Stimulated activated CD8-positive, alpha-beta memory T cell treated with anti-CD3 and anti-CD28 coated beads, Interleukin-4, amount 100 ng/mL, for 1 hour (primary cell): ENCODE measurements at places on chromosomes 2 and 18.

GRCh38 chr2:20433946-20434553 is 12.8 kb upstream of the RHOB start:
- DNase-seq = no peak

- no peak for DNase-seq
Observed at GRCh38 chr2:97957432-97958183, 38.1 kb downstream of the TMEM131 start.

DNA sequence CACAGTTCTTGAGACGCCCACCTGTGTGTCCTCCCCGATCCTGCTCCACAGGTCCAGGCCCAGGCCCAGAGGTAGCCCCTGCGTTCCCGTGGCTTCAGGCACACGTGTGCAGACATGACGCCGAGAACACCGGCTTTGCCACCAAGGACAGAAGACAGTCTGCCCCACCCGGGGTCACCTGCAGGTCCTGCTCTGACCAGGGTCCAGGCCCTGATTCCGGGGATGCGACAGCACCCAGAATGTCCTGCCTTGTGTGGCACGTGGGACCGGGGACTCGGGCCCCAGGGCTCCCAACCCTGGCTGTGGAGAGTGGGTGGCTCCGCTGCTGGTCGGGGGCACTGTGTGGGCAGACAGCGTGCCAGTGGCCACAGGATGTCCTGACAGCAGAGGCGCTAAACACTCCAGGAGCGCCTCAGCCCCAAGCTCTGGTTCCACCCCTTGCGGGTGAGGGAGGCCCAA is 36.9 kb downstream of the ADI1 start:
- no peak for DNase-seq

DNA sequence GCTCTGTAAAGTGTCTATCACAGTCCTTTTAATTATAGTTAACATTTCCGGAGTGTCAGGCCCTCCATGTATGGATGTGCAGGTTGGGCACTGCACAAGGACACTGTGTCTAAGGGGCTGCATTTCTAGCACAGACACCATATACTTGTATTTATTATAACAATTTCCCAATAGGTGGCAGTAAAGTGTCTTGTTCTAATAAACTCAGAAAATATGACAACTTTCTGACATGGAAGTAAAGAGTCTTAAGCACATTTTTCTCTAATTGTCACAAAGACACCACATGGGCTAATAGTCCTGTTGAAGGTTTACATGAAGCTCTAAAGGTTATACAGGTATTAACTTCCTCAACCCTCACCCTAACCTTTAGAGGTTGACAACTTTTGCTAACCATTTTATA is 156.6 kb downstream of the DYSF start:
- no peak for DNase-seq

- no peak for DNase-seq
Observed at GRCh38 chr2:192749611-192750200, 555.0 kb upstream of the TMEFF2 start.

DNA sequence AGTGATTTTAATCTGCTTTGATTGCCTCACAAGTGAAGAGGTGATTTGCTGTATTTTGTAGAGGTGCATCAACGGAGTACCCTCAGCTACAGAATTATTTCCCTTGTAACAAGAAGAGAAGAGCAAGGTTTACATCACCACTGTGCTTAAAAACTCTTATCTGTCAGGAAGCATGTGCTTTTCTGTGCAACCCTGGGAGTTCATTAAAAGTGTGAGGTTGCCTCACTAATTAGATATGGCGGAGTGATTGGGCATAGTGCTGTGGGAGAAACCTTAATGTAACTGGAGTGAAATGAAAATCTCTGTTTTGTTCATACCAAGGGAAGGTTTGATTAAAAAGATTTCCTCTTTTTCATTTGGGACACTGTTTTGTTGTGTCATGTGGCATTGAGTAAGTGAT is 544.7 kb downstream of the PARD3B start:
- DNase-seq = no peak

DNA sequence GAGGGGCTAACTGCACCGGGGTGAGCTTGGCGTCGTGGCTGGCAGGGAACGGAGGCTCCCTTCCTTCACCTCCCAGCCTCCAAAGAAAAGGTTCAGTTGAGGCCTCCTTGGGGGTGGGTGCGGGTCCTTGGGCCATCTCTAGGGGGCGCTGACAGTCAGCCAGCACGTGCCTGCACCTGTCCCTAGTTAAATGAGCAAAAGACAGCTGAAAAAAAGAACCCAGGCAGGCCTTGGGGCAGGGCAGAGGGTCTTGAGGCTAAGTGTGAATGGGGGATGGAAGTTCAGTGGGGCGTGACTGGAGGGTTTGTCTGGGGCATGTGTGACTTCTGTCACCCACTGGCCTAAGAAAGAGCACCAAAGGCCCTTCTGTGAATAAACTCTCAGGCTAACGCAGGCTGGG is 56.4 kb downstream of the ZFP36L2 start:
- DNase-seq = no peak

GRCh38 chr2:215367662-215368492 is 56.0 kb downstream of the ATIC start:
- DNase-seq = no peak

GRCh38 chr2:221458578-221458977 is 113.5 kb downstream of the EPHA4 start:
- no peak for DNase-seq

- no peak for DNase-seq
Observed at GRCh38 chr2:201233812-201234662, 26.3 kb upstream of the CASP8 start.

DNA sequence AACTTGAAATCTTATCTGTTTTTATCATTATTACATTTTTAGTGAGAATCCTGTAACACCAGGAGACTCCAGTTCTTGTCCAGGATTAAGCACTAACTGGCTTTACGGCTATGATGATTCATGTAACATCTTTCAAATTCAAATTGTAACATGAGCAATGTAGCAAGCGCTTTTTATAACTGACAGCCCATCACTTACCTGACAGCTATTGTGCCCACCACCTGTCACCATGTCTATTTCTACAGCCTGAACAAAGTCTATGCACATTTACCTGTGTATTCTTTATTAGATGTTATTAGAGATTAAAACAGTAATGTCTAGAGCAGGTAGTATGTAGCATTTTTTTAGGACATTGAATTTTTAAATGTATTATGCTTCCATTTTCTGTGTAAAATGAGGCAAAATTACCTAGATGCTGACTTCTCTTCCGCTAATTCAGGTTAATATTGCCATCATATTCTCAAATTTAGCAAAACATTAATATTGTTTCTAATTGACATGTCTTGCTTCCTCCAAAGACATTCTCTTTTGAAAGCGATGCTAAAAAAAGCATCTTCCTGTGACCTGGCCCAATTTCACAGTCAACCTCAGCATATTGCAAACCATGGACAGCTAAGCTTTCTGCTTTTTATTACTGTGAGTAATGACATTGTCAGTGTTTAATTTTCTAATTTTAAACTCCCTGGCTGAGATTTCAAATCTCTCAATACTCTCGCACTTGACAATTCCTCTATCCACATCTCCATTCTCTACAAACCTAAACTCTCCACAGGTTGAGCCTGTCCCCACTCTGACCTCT is 37.8 kb downstream of the RIT2 start:
- no peak for DNase-seq

GRCh38 chr2:145919477-145919876 is 1399.6 kb upstream of the ZEB2 start:
- no peak for DNase-seq

DNA sequence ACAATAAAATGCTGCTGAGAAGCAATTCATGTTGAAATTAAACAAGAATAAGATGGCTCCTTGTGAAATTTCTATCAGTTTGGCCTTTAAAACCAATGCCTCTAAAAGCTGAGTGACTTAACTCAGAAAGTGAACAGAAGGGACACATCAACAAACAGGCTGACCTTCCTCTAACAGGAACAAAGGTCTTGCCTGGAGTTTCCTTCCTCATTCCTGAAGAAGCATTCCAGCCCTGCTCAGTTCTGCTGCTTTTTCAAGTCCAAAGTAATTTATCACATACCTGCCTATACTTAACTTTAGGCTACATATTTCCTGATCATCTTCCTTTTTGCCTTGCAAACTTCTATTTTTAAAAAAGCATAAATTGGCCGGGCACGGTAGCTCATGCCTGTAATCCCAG is 14.1 kb downstream of the PTRHD1 start:
- DNase-seq = no peak

DNA sequence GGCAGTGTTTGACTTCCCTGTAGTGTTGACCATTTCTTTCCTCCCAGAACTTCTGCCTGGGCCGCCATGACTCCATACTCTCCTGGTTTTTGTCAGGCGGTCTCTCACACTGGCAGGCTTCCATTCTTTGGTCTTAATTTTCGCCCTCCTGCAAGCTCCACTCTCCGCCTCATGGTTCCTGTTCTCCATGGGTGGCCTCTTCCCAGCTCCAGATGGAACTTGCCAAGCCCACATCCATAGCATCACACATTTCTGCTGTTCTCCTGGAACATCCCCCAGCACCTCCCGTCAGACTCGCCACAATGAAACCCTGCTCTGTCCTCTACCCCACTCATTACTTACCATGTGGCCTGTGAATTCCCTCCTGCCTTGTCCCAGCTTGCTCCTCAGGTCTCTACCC is 896 bp upstream of the AFF3 start:
- no peak for DNase-seq

DNA sequence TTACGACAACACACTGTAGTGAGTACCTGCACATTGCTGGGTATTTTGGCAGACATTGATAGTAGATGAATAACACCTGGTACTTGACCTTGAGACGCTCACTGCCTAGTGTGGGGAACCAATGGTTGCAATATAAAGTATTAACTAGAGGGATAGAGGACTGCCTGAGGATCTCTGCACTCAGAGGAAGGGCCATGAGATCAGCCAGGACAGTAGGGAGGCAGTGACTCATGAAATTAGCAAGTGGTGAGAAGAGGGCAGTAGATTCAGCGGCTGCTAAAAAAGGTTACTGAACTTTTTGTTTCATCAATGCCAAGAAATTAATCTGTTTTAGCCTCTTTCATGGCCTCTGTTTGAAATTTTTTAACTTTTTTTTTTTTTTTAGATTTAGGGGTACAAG is 250.8 kb upstream of the TCF4 start:
- no peak for DNase-seq

- no peak for DNase-seq
Observed at GRCh38 chr2:9795071-9795470, 48.2 kb upstream of the TAF1B start.

- no peak for DNase-seq
Observed at GRCh38 chr18:48544116-48544515, 5.3 kb downstream of the CTIF start.

- no peak for DNase-seq
Observed at GRCh38 chr2:70523996-70524965, 29.3 kb downstream of the TGFA start.

DNA sequence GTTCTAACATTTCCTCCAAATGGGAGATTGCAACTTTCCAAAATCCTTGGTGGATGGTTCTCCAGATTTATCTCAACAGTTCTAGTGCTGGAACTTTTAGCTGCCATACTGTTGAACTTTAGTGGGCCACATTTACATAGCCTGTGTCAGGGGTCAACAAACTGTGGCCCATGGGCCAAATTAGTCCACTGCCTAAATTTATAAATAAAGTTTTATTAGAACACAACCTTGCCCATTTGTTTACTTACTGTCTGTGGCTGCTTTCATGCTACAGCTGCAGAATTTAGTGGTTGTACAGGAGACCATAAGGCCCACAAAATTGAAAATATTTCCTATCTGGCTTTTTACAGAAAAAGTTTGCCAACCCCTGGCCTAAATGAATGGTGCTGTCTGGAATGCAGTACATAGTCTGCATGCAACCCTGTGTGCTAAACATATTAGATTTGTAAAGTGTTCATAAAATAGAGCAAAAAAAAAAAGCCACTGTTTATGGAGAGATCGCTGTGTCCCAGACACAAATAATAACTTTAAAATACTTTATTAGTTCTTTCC is 30.3 kb downstream of the MGAT5 start:
- DNase-seq = no peak

DNA sequence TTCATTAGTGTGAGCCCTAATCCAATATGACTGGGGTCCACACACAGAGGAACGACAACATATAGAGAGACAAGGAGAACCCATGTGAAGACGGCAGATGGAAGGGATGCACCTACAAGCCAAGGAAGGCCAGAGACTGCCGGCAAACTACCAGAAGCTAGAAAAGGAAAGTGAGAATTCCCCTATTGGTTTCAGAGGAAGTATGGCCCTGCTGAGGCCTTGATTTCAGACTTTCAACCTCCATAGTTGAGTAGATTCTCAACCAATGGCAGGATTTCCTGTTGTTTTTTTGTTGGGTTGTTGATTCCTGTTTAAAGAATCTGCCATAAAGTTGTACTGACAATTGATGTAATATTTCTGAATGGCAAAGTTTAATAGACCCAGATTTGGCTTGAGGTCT is 241.5 kb downstream of the SATB2 start:
- DNase-seq = no peak

DNA sequence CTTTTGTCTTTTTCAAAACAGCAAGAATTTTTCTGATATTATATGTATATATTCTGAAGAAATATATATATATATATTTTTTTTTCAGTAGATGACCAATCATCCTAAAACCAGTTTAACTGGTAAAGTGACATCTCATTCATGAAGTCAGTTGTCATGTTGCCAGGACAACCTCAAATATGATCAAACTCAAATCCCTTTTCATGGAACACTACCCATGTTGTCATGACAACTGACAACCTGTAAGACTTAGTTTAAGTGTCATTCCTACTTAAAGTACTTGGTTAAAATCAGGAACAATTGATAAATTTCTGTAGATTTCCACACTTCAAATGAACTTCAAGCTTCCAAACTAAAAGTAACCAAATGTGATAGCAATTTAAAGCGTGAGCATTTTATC is 101.8 kb upstream of the ERBB4 start:
- DNase-seq = no peak

- DNase-seq = no peak
Observed at GRCh38 chr18:40673150-40673549, 1281.9 kb upstream of the PIK3C3 start.

GRCh38 chr2:143434445-143434844 is 305.2 kb downstream of the ARHGAP15 start:
- no peak for DNase-seq

- no peak for DNase-seq
Observed at GRCh38 chr2:157887946-157888345, 11.8 kb upstream of the ACVR1 start.

DNA sequence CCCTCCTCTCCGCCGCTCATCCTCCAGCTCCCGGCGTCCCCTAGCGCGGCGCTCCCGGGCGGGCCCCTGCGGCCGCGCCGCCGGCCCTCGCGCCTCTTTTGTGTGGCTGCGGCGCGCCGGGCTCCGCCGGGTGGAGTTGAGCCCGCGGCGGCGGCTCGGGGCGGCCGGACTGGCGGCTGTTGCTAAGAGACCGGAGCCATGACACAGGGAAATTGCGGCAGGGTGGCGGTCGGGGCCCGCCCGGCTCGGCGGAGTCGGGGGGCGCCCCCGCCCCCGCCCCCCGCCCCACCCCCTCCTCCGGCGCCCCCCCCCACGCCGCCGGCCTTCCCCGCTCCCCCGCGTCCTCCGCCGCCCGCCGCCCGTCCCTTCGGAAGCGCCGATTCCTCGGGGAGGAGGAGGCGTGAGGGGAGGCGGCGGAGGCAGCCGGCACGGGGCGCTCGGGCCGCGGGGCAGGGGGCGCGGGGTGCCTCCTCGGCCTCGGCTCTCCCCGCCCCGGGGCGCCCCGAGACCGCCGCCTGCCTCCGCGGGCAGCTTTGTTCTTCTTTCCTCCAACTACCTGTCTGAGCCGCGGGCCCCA is at the start of gene TMEM200C:
Gene TMEM200C, minus strand, starts transcription at position 224 of the 577 bp plus-strand sequence. CDS start 3,459 bp downstream, outside the sequence.
- no peak for DNase-seq
